ENCODE measurements at places on chromosomes 4 and X. TPM values are rescaled to one million over a fixed set of nuclear protein-coding genes. Genes with fewer than 3 reads are reported as not detected.

The EXOC1 gene
- total RNA-seq = 46.2 TPM

The ZMAT1 gene
- total RNA-seq = 0.43 TPM

The SPANXN4 gene
- total RNA-seq = not detected

The CYP4V2 gene
- total RNA-seq = 12.9 TPM

The MAGED4 gene
- total RNA-seq = 34.5 TPM

The FRG2 gene
- not detected for total RNA-seq

The GAGE12E gene
- not detected for total RNA-seq

The SCRG1 gene
- under 0.01 TPM for total RNA-seq

The RNF150 gene
- total RNA-seq = 12.2 TPM

The RBM46 gene
- not detected for total RNA-seq

The NALF2 gene
- total RNA-seq = not detected

The P2RY8 gene
- not detected for total RNA-seq

The GPM6B gene
- 1.3 TPM for total RNA-seq

The COPS4 gene
- 101 TPM for total RNA-seq

The DOK7 gene
- not detected for total RNA-seq

The KIAA1210 gene
- not detected for total RNA-seq

The GPAT3 gene
- total RNA-seq = 15.1 TPM

The ADH6 gene
- under 0.01 TPM for total RNA-seq

The ASMT gene
- not detected for total RNA-seq

The SCFD2 gene
- 35.4 TPM for total RNA-seq

The TMPRSS11B gene
- not detected for total RNA-seq

The ADGRG2 gene
- not detected for total RNA-seq

The CYBB gene
- 0.32 TPM for total RNA-seq

The CNGA1 gene
- under 0.01 TPM for total RNA-seq

The SERTM2 gene
- total RNA-seq = 1.3 TPM

The ADH7 gene
- total RNA-seq = not detected

The SLC26A1 gene
- under 0.01 TPM for total RNA-seq

The SPON2 gene
- 601 TPM for total RNA-seq

The DDIT4L gene
- total RNA-seq = 3.5 TPM

The PCDH18 gene
- 181 TPM for total RNA-seq

The UGDH gene
- total RNA-seq = 163 TPM

The MSX1 gene
- total RNA-seq = 4.3 TPM

The DMRTC1 gene
- not detected for total RNA-seq

The ZCCHC18 gene
- 0.64 TPM for total RNA-seq

The MTNR1A gene
- total RNA-seq = not detected

The TMPRSS11F gene
- total RNA-seq = not detected

The LEF1 gene
- 1.6 TPM for total RNA-seq

The TLR3 gene
- total RNA-seq = 0.97 TPM

The SUPT20HL1 gene
- total RNA-seq = not detected

The PDZD4 gene
- total RNA-seq = 0.32 TPM

The PWWP3B gene
- 5.2 TPM for total RNA-seq

The GABRG1 gene
- total RNA-seq = not detected

The CTAG2 gene
- not detected for total RNA-seq

The KLHL13 gene
- total RNA-seq = 0.97 TPM

The SSX2 gene
- not detected for total RNA-seq

The RS1 gene
- not detected for total RNA-seq

The KLKB1 gene
- not detected for total RNA-seq
